ENCODE measurements at places on chromosomes 11 and 22. TPM values are rescaled to one million over a fixed set of nuclear protein-coding genes. Genes with fewer than 3 reads are reported as not detected.

Gene KCNQ1
- 0.76 TPM for total RNA-seq

Gene SYT9
- total RNA-seq: 0.18 TPM

Gene OR52N1
- not detected for total RNA-seq

Gene CD3E
- not detected for total RNA-seq
